ENCODE measurements at places on chromosomes 2 and 18.

DNA sequence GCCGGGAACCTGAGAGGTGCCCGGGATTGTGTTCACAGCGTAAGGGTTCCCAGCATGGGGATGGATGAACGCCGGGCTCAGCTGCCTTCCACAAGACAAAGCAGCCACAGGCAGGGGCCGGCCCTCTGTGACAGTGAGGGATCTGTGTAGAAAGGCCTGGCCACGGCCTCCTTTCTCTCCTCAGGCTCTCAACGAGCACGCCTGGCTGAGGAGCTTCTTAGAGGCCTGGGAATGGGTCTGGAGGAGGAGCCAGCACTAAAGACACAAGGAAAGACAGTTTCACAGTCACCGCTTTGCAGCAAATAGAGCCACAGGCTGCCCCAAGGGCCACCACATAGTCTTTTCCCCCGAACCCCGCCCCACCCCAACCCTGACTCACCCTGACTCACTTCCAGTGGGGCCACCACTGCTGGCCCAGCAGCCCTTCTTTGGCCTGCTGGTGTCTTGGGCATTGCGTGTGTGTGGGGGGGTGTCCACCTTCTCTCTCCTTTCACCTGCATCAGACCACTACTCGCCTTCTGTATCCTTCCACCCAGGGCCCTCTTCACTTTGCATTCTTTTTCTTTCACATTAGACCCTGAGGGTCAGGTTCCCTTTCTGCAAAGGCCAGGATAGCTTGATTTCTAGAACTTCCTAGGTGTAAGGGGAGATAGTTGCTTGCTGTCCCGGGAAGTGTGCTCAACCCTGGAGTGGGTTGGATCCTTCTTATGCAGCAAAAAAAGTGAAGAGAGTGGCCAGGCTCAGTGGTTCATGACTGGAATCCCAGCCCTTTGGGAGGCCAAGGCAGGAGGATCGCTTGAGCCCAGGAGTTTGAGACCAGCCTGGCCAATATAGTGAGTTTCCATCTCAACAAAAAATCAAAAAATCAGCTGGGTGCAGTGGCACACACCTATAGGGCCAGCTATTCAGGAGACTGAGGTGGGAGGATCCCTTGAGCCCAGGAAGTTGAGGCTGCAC, 19.3 kb upstream of the HPCAL1 start:
- DNase-seq: peak; percentile 49

GRCh38 chr2:159093497-159093896, 125.1 kb downstream of the TANC1 start:
- DNase-seq: no peak

- DNase-seq: peak; percentile 10
Observed at GRCh38 chr2:120436885-120437603, 91.1 kb downstream of the INHBB start.

DNA sequence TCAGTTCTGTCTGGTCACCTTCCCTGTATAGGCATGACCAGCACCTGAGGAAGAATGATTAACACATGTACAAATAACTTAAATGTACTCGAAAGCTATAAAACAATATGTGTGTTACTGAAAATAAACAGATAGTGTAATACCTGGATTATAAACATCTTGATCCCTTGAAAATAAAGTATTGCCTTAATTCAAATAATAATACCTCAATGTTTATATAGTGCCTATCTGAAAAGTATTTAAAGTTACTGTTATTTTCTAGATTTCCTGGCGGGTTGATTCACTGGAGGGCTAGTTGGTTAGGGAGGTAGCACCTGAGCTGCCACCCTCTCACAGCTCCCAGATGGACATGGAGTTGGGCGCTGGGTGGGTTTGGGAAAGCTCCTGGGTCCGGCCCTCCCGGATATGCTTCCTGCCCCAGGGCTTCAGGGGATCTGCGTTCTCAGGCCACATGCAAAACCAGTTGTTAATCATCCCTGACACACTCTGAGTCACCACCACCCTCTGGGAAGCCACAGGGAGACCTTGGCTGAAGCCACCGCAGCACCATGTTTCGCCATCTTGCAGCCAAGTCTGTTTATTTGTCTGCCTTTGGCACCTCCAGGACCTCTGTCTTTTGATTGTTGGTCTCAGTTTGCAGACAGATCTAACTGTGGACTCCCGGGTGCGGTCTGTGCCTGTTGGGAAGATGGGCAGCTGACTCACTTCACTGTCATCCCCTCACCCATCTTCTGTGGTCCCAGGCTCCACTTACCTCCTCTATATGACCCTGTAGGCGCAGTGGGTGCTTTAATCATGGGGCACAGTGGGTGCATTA, 35.3 kb downstream of the RAB31 start:
- no peak for DNase-seq

DNA sequence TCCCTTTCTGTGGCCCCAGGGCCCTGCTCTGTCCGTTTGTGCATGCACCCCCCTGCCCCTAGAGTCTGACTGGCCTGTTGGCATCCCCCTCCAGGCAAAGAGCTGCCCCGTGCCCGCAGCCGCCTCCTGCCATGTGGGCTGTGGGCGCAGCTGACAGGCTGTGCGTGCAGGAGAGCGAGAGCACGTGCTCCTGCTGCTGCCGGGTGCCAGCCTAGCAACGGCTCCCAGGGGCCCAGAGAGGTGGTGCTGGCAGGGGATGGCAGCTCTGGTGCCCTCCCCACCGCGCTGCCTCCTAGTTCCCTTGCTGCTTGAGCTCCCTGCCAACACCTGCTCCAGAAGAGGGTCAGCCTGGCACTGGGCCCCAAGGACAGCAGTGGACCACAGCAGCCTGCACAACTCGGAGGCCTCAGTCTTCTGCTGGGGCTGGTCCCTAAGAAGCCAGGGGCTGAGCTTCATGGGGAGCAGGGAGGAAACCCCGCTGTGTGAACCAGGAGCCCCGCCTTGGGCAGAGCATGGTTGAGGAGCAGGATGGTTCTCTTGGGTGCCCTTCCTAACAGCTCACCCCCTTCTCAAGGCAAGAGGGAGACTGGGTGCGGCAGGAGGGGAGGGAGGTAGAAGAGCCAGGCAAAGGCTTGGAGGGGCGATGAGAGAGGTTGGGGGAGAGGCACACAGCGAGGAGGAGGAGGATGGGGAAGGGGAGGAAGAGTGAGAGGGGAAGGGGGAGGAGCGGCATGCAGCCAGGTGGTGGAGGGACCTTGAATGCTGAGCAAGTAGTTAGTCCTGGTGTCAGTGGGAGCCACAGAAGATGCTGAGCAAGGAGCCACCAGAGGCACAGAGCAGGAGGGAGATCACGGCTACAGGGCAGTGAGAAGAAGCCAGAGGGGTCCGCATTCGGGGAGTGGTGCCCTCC, 23.8 kb upstream of the PTMA start:
- DNase-seq: no peak

- no peak for DNase-seq
Observed at GRCh38 chr2:7020059-7020458, 102.8 kb downstream of the RNF144A start.

DNA sequence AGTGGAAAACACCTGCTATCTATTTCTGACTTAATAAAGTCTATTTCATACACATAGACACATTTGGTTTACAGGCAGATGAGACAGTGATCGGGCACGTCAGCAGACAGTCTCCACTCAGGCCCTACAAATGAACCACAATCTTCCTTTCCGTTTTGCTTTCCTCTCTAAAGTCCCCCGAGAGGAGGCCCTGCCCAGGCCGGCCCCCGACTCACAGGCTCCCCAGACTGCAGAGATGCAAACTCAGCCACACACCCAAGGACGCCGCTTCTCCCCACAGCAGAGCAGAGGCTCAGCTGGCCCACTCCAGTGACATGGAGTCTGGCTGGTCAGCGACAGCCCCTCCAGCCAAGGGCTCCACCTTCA, 9.3 kb upstream of the MTERF4 start:
- DNase-seq: no peak

DNA sequence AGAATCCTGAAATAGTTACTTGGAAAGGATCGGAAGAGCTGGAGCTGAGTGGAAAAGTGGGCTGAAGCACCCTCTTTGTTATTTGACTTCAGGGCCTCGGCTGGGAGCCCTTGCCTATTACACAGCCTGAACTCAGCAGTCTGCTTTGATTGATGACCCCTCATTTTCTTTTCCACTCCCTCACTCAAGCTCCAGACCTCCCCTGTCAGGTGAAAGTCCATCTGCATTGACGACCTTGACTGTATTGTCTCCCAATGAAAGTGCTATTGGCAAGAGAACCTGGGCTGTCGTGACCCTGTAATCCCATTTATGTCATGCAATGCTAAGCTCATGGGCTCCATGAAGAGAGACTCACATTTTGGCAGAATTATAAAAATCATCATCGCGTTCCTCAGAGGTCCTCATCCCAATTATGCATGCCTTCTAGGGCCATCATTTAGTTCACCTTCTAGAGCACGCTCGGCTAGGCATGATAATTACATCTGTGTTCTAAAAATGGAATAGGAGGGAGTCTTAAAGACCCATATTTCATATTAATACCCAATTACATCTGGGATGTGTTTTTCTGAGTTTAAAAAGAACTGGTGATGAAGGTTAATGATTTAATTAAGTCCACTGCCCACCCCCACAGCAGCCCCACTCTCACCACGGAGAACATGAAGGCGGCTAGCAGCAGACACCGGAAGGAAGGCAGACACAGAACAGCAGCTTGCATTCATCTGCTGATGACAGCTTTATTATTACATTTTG, 472.5 kb downstream of the PID1 start:
- DNase-seq: no peak

DNA sequence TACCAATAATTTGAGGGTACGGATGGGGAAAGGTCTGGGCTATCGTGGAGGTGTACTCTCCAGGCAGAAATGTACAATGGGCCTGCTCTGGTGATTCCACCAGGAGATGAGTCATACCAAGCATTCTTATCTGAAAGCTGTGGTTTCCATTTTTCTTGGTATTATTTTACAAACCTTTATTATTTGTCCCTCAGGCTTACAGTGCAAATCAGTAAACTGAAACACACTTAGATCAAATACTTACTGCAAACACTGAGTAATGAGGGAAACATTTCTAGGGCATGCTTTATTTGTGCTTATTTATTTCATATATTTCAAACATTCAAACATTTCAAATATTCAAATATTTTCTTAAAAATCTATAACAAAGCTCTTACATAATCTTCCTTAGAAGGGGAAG, 319.8 kb downstream of the RND3 start:
- DNase-seq: no peak

GRCh38 chr2:166170356-166170755, 42.5 kb upstream of the SCN1A start:
- DNase-seq: no peak

- DNase-seq: peak; percentile 73
Observed at GRCh38 chr2:12717191-12718014, 667 bp downstream of the TRIB2 start.

- DNase-seq: no peak
Observed at GRCh38 chr2:209125291-209125690, 298.6 kb upstream of the MAP2 start.

GRCh38 chr2:38806015-38806732, 28.2 kb downstream of the GEMIN6 start:
- DNase-seq: no peak

GRCh38 chr2:138522556-138522955, 21.0 kb downstream of the SPOPL start:
- DNase-seq: no peak

DNA sequence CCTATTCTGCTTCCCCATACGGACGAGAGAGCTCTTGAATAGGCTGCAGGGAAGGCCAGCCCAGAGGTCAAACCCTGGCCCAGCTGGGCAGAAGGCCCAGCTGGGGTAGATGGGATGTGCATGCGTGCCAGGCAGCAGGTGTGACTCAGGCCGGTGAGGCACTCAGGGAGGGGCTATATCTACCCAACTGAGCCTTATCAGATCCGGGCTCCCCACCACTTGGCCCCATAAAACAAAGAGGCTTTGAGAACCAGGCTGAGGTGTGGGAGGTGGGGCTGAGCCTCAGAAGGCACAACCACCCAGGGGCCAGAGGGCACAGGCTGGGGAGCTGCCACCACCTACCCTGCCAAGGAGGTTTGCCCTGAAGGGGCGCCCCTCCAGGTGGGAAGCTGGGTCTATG, 8.0 kb upstream of the CFAP65 start:
- DNase-seq: no peak

DNA sequence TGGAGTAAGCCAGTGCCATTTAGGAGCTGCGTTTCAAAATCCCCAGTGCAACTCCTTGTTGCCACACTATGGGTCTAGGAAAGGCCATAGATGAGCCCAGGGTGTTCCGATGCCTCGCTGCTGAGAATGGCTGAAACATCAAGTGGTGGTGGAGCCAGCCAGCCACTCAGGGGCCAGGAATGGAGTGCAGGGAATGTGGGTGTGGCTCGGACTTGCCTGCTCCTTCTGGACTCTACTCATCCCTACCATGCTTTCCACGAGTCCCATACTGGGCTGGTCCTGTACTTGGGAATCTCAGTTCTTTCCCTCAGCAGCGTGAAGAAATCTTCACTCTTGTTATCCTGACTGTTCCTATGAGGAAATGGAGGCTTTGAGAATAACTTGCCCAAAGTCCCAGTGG, 143.5 kb downstream of the INSIG2 start:
- no peak for DNase-seq

- no peak for DNase-seq
Observed at GRCh38 chr2:68377137-68377780, 12.2 kb downstream of the PLEK start.
